ENCODE measurements at places on chromosomes 1 and 21.

DNA sequence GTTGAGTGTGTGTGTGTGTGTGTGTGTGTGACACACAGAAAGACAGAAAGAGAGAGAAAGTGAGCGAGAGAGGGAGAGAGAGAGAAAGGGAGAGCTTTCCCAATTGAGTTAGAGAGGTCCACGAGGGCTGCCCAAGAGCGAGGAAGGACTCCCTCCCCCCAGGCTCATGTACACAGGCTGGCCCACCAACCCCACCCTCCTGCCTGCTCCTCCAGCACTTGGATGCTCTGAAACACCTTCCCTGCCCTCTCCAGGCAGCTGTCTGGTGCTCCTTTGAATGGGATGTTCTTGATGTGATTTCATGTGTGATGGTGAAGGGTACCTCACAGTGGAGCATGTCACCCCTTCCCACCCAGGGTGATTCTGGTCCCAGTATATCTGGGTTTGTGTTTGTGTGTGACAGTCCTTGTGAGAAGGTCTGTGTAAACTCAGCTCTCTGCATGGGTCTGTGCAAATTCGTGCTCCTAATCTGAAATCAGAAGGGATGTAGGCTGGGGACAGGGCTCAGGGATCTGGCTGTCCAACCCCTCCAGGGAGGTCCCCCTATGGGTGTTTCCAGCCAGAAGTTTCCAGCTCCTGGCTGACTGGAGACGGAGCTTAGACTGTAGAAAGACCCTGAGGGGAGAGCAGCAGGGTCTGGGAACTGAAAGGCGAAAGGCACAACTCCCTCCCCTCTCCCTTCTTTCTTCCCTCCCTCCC is 6.8 kb upstream of the PEAR1 start:
- DNase-seq: no peak

GRCh38 chr1:169595764-169596711 is 9.8 kb upstream of the F5 start:
- no peak for DNase-seq

GRCh38 chr1:18962121-18962721 is 5.7 kb upstream of the IFFO2 start:
- DNase-seq: no peak

DNA sequence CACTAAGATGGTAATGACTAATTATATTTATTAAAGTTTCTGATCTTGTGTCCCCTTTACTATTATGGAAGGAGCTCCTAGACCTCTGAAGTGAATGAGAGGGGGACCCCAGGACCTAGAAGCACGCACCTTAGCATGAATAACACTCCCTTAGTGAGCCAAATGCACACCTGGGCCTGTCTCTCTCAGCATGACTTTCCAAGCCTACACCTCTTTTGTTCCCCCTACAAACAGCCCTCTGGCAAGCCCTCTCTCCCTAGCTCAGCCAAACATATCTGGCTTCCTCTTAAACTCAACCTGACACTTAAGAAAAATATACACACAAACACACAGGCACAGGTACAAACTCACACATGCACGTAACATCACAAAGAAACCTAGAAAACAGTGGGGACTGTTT is 7.3 kb upstream of the CTH start:
- no peak for DNase-seq

- no peak for DNase-seq
These were observed 25.0 kb downstream of the SLAMF1 start for GRCh38 chr1:160621633-160622413.

GRCh38 chr1:36691374-36691773 is 208.7 kb upstream of the CSF3R start:
- DNase-seq: no peak
